ENCODE measurements at places on chromosomes 5 and 9.

DNA sequence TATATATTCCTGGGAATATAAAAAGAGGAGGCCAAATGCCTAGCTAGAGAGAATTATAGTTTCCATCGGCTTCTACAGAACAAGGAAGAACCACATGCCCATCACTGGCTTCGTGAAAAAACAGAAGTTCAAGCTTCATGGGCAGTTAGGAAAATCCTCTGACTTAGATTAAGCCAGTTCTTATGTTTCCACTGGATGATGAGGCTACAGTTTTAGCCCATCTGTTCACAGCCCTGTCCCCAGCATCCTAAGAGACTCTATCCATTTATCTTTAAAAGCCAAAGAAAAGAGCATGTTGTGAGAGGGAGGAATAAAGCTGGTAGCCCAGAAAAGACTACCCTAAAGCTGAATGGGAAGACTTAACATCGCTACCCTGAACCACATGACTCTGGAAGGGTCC lies 285.5 kb upstream of the WWC1 start:
- DNase-seq: no peak

DNA sequence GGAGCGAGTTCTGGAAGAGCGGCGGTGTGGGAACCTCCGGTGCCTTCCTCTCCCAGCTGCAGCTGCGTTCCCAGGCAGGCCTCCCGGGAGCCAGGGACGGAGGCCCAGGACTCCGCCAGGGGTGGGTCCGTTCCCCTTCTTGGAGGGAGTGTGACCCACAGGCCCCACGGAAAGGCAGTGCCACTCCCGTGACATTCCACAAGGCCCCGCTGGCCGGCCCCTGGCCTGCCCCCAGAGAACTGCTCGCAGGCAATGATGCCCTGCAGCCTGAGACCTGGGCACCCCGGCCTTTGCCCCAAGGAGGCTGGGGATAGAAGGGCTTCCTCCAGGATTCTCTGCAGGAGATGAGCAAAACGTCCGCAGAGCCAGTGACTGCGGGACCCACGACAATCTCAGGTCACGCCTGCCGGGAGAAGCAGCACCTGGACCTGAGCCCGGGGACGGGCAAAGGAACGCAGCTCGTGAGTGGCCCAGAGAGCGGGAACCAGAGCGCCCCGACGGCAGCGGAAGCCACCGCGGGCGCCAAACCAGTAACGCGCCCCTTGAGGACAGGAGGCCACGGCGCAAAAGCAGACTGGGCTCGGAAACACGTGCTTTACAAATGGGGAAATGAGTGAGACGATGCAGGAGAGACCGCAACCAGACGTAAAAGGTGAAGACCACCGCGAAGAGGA lies 9.3 kb downstream of the OBP2B start:
- DNase-seq: no peak

GRCh38 chr5:115180165-115180709 lies 10.5 kb upstream of the TRIM36 start:
- peak; percentile 92 for DNase-seq

DNA sequence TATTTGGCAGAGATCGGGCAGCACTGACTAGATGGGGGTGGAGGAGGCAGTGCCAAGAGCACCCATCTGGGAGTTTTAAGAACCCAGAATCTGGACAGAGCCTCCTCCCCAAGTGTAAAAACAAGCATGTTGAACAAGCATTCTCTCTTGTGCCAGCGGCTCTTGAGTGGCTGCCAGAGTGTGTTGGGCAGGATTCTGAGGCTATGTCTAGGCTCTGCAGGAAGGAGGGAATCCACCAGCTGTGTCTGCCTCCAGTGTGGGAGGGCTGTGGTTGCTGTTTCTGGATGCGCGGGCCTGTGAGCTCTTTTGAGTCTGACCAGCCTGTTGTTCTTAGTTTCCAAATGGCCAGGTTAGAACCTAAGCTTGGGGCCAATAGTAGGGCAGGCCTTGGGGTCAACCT lies 39.8 kb downstream of the HMCN2 start:
- DNase-seq: no peak

DNA sequence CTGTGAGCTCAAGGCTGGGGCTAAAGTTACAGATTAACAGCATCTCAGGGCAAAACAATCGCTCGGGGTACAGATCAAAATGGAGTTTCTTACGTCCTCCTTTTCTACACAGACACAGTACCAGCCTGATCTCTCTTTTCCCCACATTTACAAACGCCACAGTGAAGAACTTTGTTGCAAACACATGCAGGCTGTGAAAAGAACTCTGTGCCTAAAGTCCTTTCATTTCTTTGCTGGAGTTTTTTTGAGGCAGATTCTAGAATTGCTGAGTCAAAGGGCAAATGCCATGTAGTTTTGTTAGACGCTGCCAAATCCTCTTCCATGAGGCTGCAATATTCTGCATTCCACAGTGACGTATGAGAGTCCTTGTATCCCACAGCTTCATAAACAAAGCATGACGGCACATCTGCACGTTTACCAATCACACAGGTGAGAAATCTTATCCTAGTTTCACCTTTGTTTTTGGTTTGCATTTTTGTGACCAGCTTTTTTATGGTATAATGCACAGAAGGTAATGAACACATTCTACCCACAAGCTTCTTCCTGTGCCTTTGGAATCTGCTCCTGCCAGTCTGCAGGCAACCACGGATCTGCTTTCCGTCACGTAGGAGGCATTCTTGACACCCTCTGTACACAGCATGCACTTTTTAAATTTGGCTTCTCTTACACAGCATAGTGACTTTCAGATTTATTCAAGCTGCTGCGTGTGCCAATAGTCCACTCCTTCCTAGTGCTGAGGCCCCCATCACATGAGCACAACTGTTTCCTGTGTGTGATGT lies 44.6 kb upstream of the LPCAT1 start:
- no peak for DNase-seq

DNA sequence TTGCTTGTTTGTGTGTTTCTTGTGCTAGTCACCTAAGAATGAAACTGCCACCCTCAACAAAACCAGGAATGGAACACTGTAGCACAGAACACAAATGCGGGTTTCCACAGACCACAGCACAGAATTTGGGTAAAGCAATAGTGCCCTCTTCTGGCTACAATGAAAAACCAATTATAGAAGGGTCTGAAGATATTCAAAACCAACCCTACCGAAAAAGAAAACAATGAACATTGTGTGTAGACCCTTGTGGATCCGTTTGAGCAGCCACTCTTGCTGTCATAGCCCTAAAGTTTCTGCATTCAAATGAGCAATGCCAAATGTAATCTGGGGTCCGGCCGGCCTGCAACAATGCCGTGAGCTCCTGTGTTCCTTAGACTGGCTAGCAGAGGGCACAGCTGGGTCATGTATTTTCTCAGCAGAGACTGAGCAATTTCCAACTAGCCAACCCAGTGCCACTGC lies 8.3 kb upstream of the ENC1 start:
- DNase-seq: peak; percentile 81

GRCh38 chr5:180533845-180534244 lies 39.7 kb downstream of the CNOT6 start:
- no peak for DNase-seq

DNA sequence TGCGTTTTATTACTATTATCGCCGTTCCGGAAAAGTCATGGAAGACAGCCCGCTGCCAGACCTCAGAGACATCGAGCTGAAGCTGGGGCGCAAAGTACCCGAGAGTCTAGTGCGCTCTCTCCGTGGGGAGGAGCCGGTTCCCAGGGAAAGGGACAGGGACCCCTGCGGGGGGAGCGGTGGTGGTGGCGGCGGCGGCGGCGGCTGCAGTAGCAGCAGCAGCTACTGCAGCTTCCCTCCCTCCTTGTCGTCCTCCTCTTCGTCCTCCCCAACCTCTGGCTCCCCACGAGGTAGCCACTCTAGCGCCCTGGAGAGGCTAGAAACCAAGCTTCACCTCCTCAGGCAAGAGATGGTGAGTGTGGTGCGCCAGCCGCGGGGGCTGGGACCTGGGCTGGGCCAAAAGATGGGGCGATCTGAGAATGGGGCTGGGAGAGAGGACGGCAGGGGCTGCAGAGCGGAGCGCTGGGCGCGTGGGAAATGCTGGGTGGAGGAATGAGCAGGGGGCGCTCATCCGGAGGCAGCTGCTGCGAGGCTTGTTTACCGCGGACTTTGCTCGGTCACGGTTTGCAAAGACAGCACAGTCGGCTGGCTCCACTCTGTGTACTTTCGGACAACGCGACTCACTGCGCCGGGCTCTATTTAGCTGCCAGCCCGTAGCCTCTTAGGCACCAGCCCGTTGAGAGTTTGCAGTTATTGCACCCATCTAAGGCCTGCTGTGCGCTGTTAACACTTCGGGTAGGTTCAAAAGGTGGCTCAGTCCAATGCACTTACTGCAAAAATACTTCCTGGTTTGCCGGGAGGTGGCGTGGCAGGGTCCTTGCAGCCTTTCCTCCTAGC lies 1.1 kb downstream of the LURAP1L start:
- peak; percentile 74 for DNase-seq

DNA sequence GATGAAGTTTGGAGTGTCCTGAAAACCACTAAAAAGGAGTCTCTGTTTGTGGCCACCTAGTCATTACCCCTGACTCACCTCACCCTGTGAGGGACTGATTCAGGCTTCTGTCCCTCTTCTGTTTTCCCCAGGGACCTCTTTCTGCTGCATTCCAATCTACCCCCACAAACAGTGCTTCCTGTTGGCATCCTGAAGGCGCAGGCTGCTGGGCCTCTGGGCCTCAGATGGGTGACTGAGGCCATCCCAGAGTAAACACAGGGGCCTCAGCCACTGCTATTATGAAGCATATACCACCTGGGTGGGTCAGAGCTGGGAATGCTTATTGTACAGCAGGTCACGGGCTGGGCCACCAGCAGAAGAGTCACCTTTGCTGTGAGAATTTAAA lies 20.0 kb downstream of the MORN5 start:
- no peak for DNase-seq

- no peak for DNase-seq
Measured at GRCh38 chr5:157520911-157521703, 54.5 kb downstream of the ADAM19 start.

DNA sequence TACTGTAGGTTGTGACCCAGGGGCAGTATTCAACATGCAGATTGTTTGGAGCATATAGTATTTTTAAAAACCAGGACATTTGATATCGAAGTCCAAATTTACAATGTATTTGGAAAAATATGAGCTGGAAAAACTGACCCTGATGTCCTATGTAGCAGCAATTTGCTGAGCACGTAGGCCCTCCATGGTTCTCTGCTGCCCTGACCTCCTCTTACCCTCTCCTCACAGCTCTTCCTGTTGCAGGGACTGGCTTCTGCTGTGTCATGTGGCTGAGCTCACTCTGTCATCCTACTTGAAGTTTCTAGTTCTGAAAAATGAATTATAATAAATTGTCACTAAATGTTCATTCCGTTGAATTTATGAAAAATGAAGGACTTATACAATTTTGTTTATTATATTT lies 4.1 kb upstream of the ASPN start:
- no peak for DNase-seq

DNA sequence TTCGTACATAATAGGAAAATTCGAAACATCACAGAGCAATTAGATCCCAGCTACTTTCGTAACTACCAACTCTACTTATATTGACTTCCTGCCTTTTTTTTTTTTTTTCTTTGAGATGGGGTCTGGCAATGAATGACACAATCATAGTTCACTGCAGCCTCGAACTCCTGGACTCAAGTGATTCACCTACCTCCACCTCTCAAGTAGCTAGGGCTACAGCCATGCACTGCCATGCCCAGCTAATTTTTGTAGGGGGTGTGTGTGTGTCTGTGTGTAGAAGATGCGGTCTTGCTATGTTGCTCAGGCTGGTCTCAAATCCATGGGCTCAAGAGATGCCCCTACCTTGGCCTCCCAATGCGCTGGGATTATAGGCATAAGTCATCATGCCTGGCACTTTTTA lies 5.8 kb upstream of the PAIP2 start:
- DNase-seq: no peak

- DNase-seq: no peak
Measured at GRCh38 chr5:59036274-59036961, 453.5 kb downstream of the RAB3C start.

GRCh38 chr5:142807372-142807911 lies 37.3 kb downstream of the ARHGAP26 start:
- DNase-seq: no peak

DNA sequence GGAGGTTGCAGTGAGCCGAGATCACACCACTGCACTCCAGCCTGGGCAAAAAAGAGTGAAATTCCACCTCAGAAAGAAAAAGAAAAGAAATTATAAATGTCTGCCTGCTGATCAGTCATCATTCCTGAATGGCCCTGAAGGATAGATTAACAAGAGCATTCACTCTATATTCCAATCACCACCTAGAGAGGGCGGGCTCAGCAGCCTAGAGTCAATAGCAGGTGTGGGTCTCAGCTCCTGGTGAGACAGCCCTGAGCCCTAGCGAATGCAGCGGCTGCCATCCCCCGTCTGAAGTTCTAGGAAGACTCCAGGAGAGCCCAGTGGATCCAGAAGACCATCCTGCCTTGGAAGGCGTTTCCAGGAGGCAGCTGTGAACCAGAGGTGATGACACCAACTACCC lies 12.0 kb downstream of the FBP1 start:
- DNase-seq: no peak

DNA sequence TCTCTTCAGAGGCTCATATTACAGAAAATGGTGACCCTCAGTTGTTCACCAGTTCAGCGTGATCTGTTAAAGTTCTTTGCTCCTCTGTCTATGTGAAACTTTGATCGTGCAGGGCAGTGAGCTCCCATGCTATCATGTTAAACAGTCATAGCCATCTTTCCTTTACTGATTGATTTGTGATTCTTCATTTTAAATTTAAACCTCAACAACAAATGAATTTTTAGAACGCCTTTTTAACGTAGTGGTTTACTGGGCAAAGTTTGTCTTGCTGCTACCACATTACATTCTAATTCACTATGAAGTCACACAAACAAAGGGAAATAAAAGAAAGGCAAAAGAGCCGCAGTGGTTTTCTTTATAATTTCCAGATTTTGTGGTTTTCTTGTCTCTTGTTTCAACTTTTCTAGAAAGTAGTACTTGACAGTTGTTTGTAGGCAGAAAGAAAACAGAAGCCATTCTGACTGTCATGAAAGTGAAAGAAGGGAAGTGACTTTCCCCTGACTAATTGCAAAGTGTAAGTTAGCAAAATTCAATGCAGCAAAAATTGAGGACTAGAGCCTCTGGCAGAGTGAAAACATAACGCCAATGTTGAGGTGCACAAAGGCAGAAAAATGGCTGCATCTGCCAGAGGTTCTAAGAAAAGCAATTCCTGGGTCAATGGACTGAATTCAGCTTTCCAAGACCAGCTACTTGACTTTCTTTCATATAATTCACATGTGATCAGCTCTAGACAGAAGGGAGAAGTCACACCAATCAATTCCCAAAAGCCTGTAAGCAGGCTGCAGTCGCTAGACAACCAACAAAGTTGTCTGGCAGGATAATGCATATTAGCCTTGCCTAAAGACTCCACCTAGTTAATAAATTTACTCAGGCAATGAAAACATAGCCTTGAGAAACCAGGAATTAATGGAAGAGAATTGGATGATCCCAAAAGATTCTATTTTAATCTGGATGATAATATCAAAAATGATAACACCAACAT lies 7.1 kb upstream of the IFNA6 start:
- DNase-seq: no peak

Data from neural progenitor cell (in vitro differentiated cells).